ENCODE measurements at places on chromosomes 5 and 9.
A peak's percentile ranks its signal among the peaks of the same experiment; 100 is the strongest.

DNA sequence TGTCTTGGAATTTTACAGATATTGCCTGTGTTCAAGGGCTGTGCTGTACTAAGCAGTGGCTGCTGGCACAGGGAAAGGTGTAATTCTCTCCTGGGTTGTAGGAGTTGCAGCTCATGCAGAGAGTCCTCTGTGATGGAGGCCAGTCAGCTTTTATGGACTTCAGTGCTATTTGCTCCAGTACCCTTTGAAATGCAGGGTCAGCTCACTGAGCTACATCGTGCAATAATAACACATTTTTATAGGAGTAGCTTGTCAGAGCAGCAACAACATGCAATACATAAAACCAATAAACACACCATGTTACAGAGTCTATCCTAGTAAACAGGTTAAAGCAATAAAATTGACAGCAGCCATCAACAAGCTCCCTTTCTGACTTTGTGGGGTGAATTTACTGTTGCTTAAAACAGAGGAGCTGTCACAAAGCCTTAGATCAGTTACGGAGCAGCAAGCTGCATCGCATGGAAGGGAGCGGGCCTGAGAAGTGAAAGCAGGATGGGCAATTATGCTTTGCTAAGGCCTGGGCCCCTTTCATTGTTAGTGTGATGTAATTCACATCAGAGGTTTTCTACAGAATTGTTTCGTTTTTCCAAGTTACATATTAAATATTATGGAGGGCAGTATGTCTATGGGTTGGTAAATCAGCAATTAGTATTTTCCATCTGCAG is 16.8 kb downstream of the CD180 start:
- DNase-seq: no peak

GRCh38 chr9:9108641-9109040 is 1309.1 kb upstream of the DMAC1 start:
- DNase-seq: no peak

DNA sequence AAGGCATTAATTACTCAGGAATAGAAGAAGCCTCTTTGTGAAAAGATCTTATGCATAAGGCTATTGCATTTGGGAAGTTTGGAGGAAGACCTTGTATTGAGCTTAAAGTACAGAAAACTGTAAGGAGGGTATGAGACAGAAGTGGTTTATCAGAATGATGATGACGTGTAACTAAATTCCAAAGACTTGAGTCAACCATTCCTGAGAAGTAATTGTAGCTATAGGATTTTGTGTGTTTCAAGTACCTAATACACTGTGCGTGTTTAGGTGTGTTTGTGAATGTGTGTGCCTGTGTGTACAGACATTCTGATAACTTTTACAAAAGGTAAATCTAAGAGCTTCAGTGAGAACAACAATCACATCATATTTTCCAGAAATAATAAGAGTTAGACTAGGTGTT is 46.5 kb upstream of the IRX2 start:
- no peak for DNase-seq

DNA sequence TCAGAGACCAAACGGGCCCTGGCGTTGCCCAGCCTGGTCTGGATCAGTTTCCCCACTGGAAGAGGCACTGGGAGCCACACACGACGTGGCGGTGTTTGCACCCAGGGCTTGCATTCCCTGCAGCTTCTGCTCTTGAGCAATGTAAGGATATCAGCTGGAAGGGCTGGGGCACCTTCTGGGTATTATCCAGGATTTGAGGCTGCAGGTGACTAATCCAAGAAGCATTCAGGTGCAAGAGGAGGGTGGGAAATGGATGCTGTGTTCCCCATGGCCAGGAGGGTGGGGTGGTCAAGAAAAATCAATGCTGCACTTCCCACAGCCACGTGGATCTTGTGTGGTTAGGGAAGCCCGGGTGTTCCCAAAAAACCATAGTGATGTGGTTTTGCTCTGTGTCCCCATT is 430.9 kb downstream of the IRX2 start:
- DNase-seq: no peak

DNA sequence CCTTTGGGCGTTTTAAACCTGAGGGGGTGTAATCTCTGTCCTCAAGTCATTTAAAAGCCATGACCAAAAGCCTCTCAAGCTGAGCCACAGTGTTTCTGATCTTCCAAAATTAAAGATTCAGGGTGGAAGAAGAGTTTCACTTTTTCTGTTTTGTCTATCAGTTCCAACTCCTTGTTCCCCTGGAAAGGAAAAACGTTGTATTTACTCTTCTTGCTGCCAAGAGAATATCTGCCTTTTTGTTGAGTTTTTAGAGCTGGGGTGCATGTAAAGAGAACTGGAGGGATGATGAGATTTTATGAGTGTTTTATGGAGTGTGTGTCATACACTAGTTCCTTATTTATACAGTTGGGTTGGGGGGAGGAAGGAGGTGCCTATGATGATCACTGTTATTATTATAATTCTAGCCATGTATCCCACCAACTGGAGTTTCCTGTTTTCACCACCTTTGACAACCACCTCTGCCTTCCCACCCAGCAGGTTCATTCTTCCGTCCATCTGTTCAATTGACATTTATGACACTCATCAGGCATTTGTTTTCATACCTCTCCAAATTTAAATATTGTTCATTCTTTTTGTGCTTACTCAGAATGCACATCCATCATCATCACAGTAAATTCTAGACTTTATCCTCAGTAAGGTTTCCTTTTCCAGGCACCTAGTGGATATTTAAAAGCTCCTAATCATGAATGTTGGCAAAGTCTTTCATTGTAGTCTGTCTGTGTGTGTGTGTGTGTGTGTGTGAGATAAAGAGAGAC is 97.9 kb upstream of the MPDZ start:
- DNase-seq: no peak

DNA sequence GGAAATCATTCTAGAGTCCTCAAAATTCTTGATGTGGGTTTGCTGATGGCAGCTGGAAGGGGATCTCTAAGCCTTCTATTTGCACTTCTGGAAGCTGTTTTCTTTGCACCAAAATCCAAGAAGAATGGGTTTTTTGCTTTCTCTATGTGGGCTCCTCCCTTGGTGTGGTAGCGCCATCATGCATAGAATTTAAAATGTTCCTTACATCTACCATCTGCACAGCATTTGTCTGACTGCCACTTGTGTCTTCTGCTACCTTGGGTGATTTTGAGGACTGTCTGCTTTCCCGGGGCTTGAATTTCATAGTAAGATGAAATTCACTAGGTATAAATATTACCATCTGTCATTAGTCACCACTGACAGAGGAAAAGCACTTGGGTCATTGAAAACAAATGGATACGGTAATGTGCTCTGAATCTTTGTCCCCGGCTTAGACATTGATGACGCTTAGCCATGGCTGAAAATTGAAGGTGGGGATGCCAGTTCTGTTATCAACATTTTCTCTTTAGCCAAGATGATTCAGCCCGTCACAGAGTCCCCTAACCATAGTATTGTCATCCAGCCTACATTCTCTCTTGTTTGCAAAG is 30.0 kb downstream of the SNX30 start:
- no peak for DNase-seq

GRCh38 chr9:36039696-36040095 is 3.0 kb downstream of the RECK start:
- DNase-seq: no peak

DNA sequence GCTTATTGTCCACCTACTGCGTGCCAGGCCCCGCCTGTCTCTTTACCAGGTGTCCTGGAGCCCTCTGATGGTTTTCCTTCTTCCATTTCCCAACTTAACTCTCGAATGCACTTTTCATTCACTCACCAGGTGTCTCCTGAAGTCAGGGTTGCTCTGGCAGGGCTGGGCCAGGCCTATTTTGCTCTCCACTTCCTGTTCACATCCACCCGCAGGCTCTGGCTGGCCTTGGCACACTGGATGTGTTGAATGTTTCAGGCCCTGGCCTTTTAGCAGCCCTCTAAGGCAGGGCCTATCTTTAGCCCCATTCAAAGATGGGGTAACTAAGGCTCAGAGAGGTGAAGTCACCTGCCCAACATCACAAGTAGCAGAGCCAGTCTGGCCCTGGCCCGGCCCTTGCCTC is 16.4 kb downstream of the LRRC8A start:
- DNase-seq: no peak

- DNase-seq: no peak
These were observed 12.6 kb downstream of the DMGDH start for GRCh38 chr5:79056847-79057246.

- peak; percentile 95 for DNase-seq
These were observed 160.3 kb downstream of the C9orf50 start for GRCh38 chr9:129460323-129461261.

DNA sequence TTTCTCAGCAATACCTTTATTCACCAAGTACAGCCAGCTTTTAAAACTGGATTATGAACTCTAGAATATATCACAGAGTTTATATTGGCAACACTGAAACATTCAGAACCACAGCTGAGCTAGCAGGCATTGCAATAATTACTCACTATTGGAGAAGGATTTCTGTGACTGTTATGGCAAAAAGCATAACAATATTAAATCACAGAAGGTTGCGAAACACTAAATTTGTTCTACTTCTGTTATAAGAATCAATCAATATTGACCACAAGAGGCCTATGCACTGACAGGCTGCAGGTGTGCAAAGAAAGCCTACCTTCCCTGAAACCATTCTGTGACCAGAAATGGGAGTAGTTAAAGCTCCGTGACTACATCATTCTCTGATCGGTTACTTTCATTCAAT is 59.2 kb downstream of the AP3B1 start:
- no peak for DNase-seq

GRCh38 chr5:29240379-29240778 is 1953.1 kb upstream of the CDH6 start:
- DNase-seq: no peak

GRCh38 chr9:114000063-114000454 is 78.0 kb downstream of the AMBP start:
- DNase-seq: no peak

DNA sequence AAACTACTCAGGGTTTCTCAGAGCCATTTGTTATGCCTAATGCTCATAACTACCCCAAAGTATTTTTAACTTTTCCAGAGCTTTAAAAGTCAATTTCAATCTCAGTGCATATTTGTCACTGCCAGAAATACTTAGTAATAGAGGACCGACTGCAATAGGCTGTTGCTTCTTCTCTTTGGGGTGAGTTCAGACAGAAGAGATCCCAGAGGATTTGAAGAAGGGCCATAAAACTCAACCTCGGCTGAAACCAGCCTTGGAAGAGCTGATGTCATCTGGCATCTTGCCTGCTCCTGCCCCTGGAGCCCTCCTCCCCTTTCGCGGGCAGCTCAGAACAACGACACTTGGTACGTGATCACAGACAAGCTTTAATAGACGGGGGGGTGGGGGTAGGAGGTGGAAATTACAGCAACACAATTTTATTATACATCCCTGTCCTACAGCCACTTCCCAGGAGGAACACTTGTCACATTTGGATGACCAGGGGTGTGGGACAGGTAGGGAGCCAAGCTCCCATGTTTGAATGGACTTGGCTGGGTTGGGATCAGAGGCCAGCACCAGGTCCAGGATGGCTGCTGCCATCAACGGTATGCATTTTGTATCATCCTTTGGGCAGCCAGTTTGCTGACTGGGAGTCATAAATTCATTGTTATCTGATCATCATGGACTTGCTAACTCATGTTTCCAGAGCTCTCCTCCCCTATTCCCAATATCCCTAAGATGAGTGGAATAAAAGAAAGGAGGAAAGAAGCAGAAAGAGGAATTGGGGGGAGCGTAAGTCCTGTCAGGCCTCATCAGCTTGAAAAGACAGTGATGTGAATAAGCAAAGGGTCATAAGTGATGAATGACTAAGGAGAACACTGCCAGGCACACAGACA is 186.6 kb upstream of the PANK3 start:
- peak; percentile 7 for DNase-seq

GRCh38 chr9:15160673-15161072 is 146.3 kb downstream of the TTC39B start:
- peak; percentile 16 for DNase-seq

DNA sequence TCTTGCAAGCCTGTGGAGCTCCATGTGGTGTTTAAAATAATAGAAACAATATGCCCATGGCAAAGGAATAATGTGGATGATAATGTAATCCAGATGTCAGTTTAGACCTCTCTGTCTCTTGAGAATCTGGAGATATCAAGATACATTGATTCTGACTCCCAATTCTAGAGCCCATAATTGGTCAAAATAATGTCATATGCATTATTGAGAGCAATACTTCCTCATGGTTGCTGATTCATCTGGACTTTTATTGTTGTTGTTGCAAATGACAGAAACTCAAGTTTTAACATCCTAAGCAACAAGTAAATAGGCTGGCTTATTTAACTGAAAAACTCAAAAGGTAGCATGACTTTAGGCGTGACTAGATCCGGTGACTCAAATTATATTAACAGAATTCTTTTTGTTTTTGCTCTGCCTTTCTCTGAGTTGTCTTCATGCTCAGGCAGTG is 152.1 kb downstream of the PCSK1 start:
- DNase-seq: peak; percentile 49

DNA sequence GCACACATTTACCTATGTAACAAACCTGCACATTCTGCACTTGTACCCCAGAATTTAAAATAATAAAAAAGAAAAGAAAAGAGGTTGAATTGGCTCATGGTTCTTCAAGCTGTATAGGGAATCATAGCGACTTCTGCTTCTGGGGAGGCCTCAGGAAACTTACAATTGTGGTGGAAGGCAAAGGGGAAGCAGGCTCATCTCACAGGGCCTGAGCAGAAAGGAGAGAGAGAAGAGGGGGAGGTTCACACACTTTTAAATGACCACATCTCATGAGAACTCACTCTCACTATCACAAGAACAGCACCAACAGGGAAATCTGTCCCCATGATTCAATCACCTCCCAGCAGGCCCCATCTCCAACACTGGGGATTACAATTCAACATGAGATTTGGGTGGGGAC is 214.6 kb downstream of the CDK5RAP2 start:
- DNase-seq: no peak

DNA sequence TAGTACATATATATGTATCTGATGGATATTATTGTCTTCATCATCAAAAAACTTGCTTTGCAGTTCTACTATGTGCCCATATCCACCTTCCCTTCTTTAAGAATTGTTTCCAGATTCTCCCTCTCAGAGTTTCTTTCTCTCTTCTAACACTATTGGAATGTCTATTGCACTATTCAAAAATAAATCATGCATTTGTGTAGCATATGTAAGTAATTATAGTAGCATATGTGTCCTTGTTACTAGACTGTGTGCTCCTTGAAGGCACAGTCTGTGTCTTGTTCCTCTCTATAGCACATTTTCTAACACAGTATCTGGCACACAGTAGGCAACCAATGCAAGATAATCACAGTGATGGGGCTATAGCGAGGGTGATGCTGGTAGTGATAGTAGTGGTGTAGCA is 43.4 kb upstream of the TRIM32 start:
- DNase-seq: peak; percentile 32

DNA sequence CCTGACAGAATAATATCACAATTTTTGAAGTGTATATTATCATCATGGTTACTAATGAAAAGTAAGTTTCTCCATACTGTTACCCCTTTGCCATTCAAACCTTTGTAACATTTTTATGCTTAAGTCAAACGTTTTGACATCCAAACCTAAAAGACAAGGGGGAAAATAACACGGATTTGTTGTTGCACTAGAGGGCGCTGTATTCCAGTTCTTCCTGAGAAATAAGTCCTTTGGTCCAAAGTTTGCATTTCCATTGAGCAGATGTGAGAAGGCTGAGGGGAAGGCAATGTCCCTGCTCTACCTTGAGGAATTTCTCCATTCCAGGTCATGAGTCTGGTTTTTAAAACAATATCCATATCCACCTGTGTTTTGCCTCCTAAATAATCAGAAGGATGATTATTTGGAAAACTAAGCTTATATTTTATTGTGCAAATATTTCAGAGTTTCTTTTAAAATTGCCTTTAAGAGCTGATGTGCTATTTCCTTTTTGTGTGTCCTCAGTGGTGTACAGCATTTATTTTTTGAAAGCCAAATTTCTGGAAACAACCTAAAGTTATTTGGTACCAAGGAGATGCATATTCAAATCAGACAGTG is 9.7 kb downstream of the LECT2 start:
- peak; percentile 72 for DNase-seq

GRCh38 chr9:121026260-121026691 is 23.8 kb downstream of the C5 start:
- DNase-seq: no peak
